ENCODE measurements at places on chromosomes 12 and 14.

DNA sequence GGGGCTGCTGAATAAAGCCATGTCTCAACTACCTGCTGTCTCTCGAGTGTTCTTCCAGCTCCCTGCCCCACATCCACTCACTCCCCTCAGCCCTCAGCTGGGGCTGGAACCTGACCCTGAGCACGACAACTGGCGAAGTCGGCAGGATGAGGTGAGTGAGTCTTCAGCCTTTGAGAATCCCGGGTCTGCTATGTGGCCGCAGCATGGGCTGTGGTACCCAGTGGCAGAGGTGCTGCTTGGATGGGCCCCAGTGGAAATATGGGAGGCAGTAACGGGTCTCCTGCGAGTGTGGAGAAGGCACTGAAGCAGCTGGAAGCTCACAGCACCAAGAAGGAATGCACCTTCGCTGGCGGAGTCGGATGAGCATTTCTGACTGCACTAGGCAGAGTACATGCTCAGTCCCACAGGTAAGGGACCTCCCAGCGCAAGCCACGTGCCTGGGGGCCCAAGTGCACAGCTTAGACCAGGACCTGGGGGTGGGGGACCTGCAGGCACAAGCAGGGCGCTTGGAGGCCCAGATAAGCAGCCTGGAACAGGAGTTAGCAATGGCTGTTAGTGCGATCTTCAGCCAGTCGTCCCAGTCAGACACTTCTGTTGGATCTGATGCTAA, 95.5 kb upstream of the TMPO start:
- no peak for DNase-seq

- DNase-seq: no peak
Measured at GRCh38 chr14:67331368-67332125, 28.1 kb downstream of the ATP6V1D start.

DNA sequence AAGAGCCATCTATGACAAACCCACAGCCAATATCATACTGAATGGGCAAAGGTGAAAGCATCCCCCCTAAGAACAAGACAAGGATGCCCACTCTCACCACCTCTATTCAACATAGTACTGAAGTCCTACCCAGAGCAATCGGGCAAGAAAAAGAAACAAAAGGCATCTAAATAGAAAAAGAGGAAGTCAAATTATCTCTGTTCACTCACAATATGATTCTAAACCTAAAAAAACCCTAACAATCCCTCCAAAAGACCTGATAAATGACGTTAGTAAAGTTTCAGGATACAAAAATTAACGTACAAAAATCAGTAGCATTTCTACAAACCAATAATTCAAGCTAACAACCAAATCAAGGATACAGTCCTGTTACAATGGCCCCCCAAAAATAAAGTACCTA, 26.9 kb downstream of the MDM1 start:
- no peak for DNase-seq

GRCh38 chr12:55933169-55933798, 2.3 kb downstream of the DGKA start:
- no peak for DNase-seq

- no peak for DNase-seq
Measured at GRCh38 chr12:12686925-12687324, 9.1 kb downstream of the GPR19 start.

DNA sequence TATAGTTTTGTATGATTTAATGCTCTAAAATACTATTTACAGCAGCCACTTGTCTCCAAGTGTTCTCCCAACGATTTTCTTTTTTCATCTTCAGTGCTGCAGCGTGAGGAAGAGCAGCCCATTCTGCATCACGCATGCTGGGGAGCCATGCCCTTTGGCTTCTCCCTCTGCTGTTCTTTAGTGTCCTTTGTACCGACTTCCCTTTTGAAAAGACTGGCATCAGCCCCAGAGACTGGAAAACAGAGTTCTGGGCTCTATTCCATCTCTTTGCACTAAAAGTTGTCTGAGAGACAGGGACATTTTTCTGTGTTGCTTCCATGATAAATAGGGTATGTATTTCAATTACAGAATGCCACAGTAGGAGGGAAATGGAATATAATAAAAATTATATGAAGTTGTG, 105.1 kb downstream of the RERG start:
- peak; percentile 87 for DNase-seq

GRCh38 chr14:62409626-62410300, 635.5 kb downstream of the KCNH5 start:
- no peak for DNase-seq

DNA sequence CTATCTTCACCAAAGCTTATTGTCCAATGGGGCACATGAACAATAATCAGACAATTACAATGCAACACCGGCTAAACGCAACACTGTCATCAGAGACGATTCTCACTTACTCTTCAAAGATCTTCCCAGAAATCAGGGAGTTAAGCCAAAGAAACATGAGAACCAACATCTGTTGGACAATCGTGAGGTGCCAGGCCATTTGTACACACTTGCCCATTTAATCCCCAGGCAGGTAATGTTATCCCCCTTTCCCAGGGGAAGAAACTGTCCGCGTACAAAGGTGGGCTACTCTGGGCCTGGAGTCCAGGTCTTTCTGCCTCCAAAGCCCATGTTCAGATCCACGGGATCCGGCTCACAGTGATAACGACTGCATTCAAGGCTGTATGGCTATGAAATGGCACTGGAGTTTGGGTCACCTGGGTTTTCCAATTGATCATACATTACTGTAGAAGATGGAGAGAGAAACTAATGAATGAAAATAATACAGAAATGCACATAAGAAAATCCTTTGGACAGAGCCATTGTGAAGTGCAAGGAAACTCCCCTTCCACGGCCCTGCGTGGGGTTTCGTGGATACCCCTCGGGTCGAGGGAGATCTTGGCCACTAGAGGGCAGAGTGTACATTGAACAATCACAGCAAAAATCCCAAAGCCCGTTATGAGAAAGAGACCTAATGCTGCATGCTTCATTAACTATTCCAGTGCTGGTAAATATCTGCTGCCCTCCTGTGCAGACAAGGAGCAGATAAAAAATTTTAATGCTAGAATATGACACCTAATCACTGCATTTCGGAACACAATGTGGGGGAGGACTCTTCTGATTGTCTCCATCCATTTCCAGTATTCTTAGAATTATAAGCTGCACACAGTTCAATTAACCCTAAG, 111.4 kb downstream of the EGLN3 start:
- peak; percentile 85 for DNase-seq

GRCh38 chr12:5873281-5873919, 71.7 kb downstream of the ANO2 start:
- DNase-seq: no peak

GRCh38 chr12:51246254-51246853, 7.7 kb downstream of the DAZAP2 start:
- DNase-seq: no peak

GRCh38 chr12:80189241-80189640, 89.9 kb downstream of the OTOGL start:
- DNase-seq: no peak

DNA sequence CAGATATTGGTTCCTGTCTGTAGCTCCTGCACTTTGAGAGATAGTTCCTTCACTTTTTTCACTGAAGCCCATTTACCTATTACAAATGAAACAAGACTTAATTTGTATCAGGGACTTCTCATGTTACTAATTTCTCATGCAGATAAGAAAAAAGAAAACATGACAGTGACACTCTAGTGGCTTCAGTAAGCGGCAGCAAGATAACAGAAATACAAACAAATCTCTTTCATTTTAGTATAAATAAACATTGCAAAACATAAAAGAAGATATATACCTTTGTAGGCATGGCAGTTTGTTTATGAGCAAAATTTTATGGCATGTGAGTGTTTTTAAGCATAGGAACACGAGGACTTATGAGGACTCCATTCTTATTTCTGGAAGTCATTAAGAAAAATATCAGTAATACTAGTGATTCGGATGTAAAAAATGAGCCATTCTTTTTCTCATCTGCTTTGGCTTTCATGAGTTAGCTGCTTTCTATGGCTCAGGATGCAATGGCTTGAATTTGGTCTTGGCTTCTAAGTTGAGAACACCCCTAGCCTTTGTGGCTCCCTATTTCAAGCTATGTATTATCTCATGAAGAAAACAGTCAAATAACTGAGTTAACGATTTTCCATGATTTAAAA, 310.1 kb upstream of the RGS6 start:
- DNase-seq: no peak

DNA sequence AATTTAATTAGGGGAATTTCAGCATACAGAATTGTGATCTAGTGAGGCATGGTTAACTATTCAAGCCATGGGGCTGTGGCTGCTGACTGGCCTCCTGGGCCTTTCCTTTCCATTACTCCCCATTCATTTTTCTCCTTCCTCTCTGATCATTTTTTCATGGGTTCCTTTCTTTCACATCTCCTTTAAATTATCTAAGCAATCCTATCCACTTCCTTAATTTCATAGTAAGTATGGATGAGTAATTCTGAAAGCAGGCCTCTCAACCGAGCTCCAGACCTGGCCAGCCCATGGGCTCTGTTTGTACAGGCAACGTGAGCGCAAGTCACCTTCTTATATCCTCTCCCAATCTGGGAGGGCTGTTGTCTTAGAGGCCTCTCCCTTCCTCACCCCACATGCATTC, 13.4 kb downstream of the CKAP4 start:
- no peak for DNase-seq

GRCh38 chr14:68285421-68286179, 466.0 kb downstream of the RAD51B start:
- no peak for DNase-seq

GRCh38 chr12:46259713-46260112, 9.1 kb downstream of the SLC38A1 start:
- DNase-seq: no peak

- DNase-seq: no peak
Measured at GRCh38 chr12:48812389-48812788, 5.9 kb upstream of the CACNB3 start.

- no peak for DNase-seq
Measured at GRCh38 chr12:1716215-1716862, 25.5 kb downstream of the ADIPOR2 start.

- no peak for DNase-seq
Measured at GRCh38 chr14:99258341-99258861, 13.6 kb downstream of the BCL11B start.

- no peak for DNase-seq
Measured at GRCh38 chr14:98798099-98798498, 473.9 kb downstream of the BCL11B start.

DNA sequence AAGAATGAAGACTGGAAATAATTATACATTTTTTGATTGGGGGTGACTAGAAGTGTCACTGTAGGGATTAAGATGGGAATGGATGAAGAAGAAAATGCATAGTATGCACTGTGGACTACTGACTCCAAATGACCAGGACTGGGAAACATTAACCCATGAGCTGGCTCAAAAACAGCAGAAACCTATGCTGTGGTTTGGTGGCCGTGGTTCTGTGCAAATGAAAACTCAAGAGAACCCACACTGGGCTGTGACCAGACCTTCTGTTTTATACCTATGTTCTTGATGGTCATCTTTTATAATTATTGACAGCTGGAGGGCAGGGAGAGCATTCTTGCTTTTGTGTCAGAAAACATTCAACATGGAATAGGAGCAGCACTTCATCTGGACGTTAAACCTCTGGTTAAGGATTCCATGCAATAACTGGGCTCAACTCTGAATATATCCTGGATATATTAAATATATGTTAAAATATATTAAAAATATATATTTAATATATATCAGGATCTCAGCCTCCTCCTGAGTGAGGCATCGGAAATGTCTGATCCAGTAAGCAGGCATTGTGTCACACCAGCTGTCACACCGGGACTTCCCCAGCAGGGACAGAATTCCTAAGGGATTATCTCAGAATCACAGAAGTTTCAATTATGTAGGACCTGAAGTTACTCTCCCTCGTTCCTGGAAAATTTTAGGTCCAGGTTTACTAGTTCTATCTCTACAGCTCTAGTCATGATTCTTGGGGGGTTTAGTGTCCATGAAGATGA, 48.5 kb downstream of the BBS10 start:
- no peak for DNase-seq

DNA sequence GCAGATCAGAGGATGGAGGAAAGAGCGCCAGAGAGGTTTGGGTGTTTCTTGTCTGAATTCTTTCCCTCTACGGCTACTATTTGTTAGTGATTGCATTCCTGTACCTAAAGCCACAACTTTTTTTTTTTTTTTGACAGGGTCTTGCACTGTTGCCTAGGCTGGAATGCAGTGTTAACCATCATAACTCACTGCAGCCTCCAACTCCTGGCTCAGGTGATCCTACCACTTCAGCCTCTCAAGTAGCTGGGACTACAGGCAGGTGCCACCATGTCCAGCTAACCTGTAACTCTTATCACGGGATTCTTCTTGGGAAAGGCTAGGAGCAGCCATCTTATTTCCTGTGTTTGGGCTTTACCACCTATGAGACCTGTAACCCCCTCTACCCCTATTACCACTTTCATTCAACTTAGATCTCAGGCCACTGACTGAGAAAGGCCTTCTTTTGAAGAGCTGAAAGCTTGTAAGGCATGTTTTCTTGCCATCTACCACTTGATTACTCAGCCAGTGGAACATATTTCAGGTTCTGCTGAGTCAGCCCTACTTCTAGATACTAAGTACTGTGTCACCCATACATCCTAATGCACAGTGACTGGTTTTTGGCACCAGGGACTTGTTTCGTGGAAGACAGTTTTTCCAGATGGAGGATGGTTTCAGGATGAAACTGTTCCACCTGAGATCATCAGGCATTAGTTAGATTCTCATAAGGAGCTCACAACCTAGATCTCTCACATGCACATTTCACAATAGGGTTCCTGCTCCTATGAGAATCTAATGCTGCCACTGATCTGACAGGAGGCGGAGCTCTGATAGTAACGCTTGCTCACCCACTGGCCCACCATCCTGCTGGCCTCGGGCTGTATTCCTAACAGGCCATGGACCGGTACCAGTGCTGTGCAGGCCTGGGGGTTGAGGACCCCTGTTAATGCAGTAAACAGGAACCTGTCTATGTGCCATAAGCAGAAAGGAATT, 6.9 kb downstream of the VEZT start:
- DNase-seq: no peak

DNA sequence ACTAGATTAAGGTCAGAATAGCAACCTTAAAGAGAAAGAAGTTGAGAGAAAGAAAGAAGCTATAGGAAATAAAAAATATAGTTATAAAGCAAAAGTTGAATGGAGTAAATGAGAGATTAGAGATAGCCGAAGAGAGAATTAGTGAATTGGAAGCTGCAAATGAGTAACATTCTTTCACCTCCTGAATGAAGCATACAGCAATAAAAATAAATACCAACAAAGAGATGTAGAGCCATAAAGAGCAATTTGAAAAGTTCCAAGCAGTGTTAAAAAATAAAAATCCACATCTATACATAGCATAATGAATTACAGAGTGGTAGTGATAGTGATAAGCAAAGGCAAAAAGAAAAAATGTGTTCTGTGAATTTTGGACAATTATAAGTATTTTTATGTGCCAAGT, 177.9 kb downstream of the VRK1 start:
- DNase-seq: no peak

- DNase-seq: no peak
Measured at GRCh38 chr14:58961045-58961731, 227.3 kb upstream of the DAAM1 start.

DNA sequence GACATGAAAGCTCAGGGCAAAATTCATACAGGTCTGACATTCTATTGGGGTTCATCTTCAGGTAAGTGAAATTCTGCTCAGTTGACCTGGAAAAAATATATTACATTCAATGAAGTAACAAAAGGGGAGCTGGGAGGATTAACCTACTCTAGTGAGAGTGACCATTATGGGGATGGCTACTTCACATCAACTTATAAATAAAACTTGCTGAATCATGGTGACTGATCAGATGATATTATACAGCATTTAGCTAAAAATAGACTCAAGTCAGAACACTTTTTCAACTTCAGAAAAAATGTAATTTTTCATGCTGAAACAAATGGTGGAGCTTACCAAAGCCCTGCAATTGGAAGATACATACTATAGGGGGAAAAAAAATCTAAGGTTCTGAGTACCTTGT, 800.2 kb downstream of the FSCB start:
- no peak for DNase-seq

- DNase-seq: no peak
Measured at GRCh38 chr12:47939009-47939601, 24.3 kb upstream of the TMEM106C start.
